ENCODE measurements at places on chromosomes 4 and X.
A peak's percentile ranks its signal among the peaks of the same experiment; 100 is the strongest.

- ATAC-seq = no peak
Observed at GRCh38 chr4:163317110-163317509, 15.3 kb downstream of the NPY1R start.

DNA sequence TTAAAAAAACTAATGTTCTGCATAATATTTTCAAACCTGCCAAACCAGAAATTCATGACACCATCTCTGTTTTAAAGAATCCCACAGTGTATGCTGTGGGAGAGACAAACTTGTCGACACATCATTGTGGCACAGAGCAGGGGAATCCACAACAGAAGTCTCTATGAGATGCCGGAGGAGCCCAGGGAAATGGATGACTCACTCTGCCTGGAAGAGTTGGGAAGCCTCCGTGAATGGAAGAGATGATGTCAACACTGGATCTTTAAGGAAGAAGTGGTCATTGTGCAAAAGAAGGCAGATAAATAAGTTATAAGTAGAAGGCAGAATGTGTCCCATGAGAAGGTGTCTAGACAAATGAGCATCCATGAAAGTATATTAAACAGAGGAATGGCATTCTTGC is 595.1 kb downstream of the RAB28 start:
- no peak for ATAC-seq

DNA sequence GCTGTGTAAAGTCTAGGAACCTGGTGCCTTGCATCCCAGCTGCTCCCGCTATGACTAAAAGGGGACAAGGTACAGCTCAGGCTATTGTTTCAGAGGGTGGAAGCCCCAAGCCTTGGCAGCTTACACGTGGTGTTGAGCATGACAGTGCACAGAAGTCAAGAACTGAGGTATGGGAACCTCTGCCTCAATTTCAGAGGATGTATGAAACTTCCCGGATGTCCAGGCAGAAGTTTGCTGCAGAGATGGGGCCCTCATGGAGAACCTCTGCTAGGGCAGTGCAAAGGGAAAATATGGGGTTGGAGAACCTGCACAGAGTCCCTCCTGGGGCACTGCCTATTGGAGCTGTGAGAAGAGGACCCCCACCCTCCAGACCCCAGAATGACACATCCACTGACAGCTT is 76.6 kb downstream of the DDX60 start:
- ATAC-seq = no peak

DNA sequence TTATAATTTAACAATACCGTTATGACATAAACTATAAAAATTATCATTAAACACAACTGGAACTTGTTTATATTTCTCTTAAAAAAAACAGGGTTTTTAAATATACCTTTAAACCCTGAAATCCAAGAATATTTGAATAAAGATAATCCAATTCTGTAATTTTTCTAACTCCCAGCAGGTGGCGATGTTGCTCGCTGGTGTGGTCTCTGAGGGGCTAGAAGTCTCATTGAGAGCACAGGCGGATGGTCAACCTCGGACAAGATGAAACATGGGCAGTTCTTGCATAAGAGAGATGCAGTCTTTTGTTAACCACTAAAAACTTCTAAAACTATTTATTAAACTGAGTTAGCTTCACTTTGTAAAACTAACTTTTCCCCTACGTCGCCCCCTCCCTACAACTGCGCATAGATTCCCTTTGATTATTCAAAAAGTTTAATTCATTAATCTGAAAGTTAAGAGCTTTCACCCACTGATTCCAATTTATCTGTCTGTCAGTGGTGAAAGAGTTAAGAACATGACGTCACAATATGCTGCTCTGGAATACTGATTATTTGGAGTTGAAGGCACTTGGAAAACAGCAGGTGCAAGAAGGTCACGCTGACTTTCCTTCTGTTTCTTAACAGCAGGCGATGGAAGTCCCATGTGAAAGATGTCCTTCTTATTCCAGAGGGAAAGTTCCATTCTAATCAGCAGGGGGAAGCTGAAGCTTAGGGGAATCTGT is 29.5 kb downstream of the DMP1 start:
- peak; percentile 71 for ATAC-seq

GRCh38 chr4:8640816-8641215 is 48.3 kb downstream of the CPZ start:
- ATAC-seq = no peak

DNA sequence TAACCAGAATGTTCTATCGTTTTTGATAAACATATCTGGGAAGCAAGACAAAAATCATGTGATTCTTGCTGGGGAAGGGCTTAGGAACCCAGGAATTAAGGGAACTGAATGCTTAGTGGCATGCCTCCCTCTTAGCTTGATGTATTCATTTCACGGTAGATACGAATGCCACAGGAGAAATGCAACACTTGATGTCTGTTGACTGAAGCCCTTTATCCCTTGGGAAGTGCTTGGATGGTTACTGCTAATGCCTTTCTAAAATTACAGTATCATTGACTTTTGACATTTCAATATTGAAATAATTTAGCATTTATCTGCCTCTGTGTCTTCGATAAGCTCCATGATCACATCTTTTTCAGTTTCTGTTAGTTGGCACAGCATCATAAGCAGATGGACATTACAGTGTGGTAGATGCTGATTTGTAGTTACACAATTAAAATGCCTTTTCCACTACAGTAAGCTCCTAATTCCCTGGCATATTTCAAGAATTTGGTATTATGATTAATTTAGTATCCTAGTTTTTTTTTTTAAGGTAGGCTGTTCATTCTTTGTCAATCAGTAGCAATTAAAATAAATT is 226.7 kb downstream of the ARHGAP10 start:
- ATAC-seq = no peak

GRCh38 chr4:64718091-64718490 is 308.8 kb upstream of the TECRL start:
- ATAC-seq = no peak

GRCh38 chrX:148535639-148536038 is 35.2 kb downstream of the AFF2 start:
- ATAC-seq = no peak

DNA sequence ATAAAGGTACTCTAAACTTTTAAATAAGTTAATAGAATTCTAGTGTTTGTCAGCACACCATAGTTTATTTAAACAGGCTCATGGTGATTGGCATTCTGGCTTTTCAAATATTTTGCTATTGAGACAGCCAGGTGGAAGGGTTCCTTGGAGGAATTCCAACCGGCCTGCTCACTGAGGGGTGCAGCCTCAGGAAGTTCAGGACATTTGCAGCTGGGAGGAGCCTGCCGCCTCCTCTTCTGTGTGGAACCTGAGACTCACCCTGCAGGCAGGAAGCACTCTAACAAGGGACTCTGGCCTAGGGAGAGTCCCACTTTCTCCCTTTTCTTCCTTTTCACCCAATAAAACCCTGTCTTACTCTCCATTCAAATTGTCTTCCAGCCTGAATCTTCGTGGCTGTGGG is 1328.0 kb downstream of the FSTL5 start:
- no peak for ATAC-seq

GRCh38 chr4:146976145-146976544 is 30.5 kb upstream of the TTC29 start:
- ATAC-seq = no peak

GRCh38 chrX:118655561-118656246 is 71.7 kb upstream of the IL13RA1 start:
- peak; percentile 18 for ATAC-seq

DNA sequence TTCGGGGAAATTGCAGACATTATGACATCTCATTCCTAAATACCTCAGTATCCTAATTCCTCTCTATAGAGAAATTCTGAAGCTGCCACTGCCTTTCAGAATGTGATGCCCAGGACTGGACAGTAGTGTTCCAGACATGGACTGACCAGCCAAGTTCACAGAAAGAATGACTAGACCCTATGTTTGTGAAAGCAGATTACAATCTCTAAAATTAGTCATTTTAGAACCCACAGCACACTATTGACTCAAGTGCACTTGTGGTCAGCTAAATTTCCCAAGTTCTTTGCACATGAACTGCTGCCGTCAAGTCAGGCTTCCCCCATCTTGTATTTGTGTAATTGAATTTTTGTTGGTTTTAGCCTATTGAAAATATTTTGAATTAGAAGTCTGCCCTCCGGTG is 81.0 kb upstream of the ESX1 start:
- ATAC-seq = no peak
